ENCODE measurements at places on chromosomes 13 and 19.

GRCh38 chr13:89163096-89163495 lies 1491.9 kb downstream of the SLITRK5 start:
- no peak for DNase-seq

DNA sequence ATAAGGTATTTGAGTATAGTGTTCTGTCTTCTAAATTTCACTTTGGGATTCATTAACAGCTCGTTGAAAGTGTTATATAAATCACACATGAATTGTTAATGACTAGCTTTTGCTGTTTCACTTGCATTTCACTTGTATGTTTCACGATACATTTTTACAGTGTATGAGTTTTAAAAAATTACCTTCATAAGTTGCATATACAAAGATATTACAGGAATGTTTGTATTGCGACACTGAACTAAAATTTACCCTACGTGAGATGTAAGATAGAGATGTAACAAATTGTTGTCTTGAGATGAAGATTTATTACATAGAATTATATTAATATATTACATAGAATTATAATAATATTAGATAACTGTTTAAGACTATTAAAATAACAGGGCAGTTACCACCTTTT lies 1.5 kb downstream of the CDC16 start:
- DNase-seq, result no peak

GRCh38 chr19:50909240-50910070 lies 1.7 kb downstream of the KLK4 start:
- peak; percentile 50 for DNase-seq

GRCh38 chr13:79141082-79141481 lies 265.0 kb downstream of the RBM26 start:
- DNase-seq, result no peak

GRCh38 chr19:52990759-52991418 lies 22.8 kb upstream of the ERVV-1 start:
- DNase-seq, result no peak

Data from activated CD4-positive, alpha-beta T cell treated with anti-CD3 and anti-CD28 coated beads, Interleukin-2, amount 50 U/mL, for 48 hours (primary cell).